ENCODE measurements at places on chromosomes 13 and 19.

DNA sequence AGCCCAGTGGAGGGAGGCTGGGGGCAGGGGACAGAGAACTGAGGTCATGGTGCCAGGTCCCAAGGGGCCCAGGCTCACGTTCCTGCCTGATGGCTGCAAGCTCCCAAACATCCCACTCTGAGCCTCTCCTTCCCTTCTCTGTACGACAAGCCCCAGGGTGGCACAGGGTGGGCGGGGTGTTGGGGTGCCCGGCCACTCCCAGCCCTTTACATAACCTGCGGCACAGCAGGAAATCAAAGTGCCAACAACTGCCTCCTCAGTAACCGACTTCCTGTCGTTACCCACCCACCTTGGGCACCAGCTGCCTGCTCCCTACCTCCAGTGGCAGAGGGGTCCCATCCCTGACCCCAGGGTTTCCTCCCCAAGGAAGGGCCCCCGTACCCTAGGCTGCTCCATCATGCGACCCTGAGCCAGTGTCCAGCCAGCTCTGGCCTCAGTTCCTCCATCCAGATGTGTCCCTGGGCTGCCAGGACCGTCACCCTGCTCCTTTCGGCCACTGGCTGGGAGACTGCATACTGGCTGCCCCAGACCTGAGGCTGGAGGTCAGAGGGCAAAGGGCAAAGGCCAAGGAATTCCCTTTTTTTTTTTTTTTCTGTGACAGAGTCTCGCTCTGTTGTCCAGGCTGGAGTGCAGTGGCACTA lies 27.7 kb upstream of the NFIC start:
- DNase-seq, result no peak

- DNase-seq, result no peak
Measured at GRCh38 chr13:45511310-45512097, 46.8 kb downstream of the COG3 start.

- DNase-seq, result no peak
Measured at GRCh38 chr19:5342573-5343201, 2.1 kb upstream of the PTPRS start.

DNA sequence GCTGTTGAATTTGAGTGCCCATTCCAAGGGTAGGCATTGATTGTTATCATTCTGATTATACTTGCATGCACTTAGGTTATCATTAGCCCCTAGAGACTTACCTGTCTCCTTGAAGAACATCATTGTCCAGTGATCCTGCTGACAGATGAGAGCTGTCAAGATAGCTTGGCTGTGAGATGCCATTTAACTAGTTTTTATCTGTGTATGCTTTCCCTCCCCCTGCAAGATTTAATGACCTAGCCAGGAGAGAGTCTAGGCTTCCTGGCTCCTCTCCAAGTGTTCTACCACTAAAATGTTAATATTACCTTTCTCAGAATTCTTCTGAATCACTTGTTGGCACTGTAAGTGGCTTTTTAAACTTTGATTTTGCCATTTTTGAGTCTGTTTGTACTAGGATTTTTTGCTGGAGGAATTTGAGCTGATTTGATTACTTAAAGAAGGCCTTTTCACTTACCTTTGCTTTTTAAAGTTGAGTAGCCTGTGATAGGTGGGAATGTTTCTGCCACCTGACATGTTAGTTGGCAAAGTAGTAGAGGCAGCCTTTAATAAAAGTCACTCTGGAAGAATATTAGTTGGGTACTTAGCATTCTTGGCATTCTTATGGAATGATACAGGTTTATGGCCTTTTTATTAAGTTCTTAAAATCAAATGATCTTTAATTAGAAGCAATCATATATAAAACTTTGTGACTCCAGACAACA lies 41.1 kb downstream of the ARHGAP35 start:
- DNase-seq, result no peak

GRCh38 chr13:38661010-38661675 lies 25.7 kb upstream of the FREM2 start:
- no peak for DNase-seq

GRCh38 chr13:38767506-38768265 lies 80.8 kb downstream of the FREM2 start:
- DNase-seq, result no peak

GRCh38 chr13:51856998-51857397 lies 4.8 kb upstream of the CCDC70 start:
- DNase-seq, result no peak

- DNase-seq, result no peak
Measured at GRCh38 chr13:37369616-37370015, 229.0 kb downstream of the POSTN start.

DNA sequence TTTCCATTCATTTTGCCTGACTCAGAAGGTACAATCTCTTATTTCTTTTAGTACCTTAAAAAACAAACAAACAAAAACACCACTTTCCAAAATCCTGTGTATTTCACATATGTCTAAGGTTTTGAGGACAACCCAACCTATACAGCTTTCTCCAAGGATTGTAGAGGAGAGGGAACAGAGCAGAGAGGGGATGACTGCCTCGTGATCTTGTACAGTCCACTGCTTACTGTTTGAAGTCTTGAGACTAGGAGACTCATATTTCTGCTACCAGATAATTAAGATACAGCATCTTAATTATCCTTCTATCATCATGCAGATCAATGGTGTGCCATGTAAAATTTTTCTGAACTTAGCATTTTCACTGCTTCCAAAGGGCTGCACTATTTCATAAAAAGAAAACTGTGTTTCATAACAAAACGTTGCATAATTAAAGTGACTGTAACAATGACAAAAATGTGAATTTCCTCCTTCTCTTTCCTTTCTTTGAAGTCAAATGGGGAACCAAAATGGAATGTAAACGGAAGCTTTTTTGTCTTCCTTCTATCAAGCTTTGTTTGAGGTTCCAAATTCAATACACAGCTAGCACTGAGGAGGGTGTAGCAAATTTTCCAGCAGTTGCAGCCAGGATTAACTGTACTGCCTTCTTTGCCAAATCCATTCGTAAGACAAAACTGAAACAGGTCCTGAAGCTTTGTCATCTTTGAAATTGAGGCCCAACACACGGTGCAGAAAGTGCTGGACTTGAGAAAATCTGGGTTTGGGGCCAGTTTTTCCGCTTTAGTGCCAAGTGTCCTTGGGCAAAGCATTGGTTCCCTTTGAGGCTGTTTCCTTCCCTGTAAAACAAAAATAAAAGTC lies 34.9 kb upstream of the RCBTB2 start:
- DNase-seq, result no peak

DNA sequence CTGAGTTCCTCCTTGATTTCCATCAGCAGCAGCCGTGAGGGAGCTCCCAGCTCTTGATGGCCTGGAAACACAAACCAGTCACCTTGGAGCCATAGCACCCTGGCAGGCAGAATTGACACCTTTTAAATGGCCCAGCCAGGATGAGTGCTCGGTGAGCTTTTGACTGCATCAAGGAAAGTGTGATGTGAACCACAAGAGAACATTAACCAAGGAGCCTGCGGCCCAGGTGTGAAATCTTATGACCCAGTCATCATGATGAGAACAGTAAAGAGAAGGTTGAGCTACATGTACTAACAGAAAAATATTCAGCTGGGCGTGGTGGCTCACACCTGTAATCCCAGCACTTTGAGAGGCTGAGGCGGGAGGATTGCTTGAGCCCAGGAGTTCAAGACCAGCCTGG lies 22.8 kb downstream of the SUGP2 start:
- no peak for DNase-seq

- no peak for DNase-seq
Measured at GRCh38 chr13:101283782-101284181, 132.5 kb downstream of the NALCN start.

GRCh38 chr19:49637821-49638738 lies 1.9 kb downstream of the RRAS start:
- no peak for DNase-seq

GRCh38 chr13:46172531-46172991 lies 9.4 kb downstream of the LCP1 start:
- DNase-seq, result no peak

DNA sequence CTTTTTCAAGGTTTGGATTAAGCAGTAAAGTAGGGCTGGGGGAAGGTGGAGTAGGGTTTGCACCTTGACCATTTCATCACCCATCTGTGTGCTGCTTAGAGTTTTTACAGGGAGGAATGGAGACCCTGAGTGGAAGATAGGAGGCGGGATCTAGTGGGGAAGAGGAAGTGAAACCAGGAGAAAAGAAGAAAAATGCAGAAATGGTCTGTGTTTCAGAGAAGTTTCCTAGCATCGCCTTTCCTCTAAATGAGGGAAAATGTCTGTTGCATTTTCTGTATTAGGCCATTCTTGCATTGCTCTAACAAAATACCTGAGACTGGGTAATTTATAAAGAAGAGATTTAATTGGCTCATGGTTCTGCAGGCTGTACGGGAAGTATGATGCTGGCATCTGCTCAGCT lies 64.1 kb downstream of the TPT1 start:
- DNase-seq, result no peak

GRCh38 chr13:23453132-23453531 lies 19.6 kb upstream of the SACS start:
- no peak for DNase-seq

DNA sequence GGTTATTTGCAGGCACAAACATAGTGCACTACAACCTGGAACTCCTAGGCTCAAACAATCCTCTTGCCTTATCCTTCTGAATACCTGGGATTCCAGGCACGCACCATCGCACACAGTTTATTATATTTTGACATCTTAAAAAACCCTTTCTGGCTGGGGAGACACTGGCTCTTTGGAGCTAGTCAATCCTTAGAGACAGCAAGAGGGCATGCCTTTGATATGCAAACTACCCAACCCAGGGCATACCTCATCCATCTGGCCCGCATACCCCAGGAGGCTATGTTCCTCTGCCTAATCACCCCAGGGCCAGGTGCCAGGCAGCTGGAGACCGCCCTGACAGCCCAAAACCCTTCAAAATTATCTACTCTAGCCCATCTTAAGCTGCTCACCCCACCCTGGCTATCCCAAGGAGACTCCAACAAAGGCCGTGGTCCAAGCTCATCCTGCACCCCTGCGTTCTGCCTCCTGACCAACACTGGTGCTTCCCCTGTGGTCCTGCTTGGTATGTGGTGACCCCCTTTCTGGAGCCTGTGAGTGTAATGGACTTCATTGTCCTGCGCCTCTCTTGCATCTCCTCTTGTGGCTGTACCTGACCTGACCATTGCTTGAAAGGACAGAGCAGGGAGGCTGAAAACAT lies 86.4 kb downstream of the RGCC start:
- no peak for DNase-seq

DNA sequence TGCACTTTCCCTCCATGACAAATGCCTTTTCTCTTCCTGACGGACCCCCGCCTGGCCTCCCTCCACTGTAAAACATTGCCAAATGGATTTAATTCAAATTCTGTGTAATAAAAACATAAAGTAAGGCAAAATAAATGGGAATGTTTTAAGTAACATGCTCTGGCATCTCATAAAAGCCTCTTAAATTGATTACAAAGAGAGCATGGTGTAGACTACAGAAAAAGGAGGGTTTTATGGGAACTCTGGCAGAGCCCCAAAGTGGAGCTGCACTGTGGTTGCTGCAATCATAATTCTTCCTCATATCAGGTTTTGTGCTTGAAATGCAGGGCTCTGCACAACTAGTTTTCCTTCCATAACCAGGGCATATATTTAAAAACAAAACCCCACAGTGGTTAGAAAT lies 44.3 kb upstream of the SIAH3 start:
- no peak for DNase-seq

DNA sequence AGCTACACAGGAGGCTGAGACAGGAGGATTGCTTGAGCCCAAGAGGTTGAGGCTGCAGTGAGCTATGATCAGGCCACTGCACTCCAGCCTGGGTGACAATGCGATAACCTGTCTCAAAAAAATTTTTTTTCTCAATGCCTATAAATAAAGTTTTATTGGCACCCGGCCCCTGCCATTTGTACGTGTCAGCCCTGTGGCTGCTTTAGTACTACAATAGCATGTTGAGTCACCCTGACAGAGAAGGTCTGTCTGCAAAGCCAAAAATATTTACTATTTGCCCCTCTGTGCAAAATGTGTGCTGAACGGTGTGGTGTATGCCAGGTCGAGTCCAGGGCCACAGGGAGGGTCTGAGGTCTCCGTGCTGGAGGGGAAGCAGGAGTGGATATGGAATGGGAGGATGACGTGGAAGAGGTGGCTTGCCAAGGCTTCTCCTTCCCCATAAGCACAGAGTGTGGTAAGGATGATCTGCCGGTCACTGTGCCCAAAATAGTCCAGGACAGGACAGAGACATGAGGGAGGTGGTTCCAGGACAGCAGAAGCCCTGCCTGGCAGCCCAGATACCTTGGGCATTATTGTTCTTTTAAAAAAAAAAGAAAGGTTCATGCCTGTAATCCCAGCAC lies 10.0 kb downstream of the NMRK2 start:
- DNase-seq, result no peak
